Activated CD8-positive, alpha-beta T cell treated with anti-CD3 and anti-CD28 coated beads, Interleukin-2, amount 10 ng/mL, durations not matched to agents 7 days and 5 days (primary cell): ENCODE measurements at places on chromosomes 11 and 22.

DNA sequence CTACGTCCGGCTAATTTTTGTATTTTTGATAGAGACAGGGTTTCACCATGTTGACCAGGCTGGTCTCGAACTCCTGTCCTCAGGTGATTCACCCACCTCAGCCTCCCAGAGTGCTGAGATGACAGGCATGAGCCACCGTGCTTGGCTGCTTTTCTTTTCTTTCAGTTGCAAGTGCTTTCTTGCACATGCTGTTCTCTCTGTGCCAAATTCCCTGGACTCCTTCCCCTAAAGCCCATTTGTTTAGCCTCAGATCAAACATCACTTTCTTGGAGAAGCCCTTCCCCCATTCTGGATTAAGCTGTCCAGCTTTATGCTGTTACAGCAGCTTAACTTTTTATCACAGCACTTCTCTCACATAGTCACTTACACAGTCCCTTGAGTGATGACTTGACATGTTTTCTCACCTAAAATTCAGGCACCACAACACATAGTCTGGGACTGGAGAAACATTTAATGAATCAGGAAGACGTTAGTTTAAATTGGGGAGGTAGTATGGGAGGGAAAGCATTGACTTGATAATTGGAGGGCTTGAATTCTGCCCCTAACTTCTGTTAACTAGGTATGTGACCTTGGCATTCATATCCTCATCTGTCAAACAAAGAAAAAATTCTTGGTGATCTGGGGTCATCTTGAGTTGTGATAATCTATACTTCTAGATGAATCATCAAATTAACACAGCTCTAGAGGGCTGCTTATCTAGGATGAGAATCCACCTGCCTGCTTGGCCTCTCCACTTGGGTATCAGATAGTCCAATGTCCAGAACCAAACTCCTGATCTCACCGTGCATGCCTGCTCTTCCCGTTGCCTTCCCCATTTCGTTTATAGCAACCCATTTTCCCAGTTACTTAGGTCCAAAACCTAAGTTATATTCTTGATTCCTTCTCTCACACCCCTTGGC is 18.4 kb downstream of the ACO2 start:
- DNase-seq: no peak
- H3K4me1 ChIP-seq: peaks cover 11% of the 10 kb centered on the region
- H3K4me3 ChIP-seq: no peak overlapping the region

DNA sequence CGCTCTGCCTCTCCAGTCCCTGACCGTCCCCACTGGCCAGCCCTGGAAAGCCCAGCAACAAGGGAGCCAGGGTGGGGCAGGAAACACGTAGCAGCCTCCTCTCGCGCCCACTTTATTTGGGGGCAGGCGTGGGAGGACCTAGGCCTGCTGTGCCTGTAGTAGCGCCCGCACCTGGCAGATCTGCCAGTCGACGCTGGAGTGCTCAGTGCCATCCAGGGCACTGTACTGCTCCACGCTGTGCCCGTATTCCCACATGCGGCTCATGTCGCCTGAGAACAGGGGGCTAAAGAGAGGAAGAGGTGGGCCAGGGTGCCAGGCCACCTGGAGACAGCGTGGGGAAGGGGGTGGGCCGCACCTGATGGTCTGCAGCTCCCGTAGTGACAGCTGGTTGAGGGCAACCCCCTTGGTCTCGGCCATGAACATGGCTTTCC is 17.0 kb upstream of the DRICH1 start:
- no peak overlapping the region for H3K27ac ChIP-seq
- no peak overlapping the region for H3K4me3 ChIP-seq
- no peaks in the 10 kb centered on the region for H3K4me1 ChIP-seq
- H3K27me3 ChIP-seq: no peaks in the 10 kb centered on the region

GRCh38 chr22:44458044-44459020 is 39.7 kb downstream of the RTL6 start:
- no peak for DNase-seq
- H3K4me3 ChIP-seq: no peak overlapping the region
- no peaks in the 10 kb centered on the region for H3K27me3 ChIP-seq
- H3K36me3 ChIP-seq: peaks cover 9% of the 10 kb centered on the region
- H3K4me1 ChIP-seq: peaks cover 53% of the 10 kb centered on the region

GRCh38 chr11:14029971-14030920 is 67.7 kb downstream of the SPON1 start:
- H3K4me1 ChIP-seq: no peaks in the 10 kb centered on the region
- DNase-seq: no peak
- H3K27me3 ChIP-seq: peaks cover 4% of the 10 kb centered on the region
- no peak overlapping the region for H3K4me3 ChIP-seq

DNA sequence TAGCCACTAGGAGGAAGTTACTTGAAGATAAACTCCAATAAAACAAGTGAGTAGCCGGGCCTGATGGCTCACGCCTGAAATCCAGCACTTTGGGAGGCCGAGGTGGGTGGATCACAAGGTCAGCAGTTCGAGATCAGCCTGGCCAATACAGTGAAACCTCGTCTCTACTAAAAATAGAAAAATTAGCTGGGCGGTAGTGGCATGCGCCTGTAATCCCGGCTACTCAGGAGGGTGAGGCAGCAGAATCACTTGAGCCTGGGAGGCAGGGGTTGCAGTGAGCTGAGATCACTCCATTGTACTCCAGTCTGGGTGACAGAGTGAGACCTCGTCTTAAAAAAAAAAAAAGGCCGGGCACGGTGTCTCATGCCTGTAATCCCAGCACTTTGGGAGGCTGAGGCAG is 34.0 kb upstream of the CLPB start:
- H3K36me3 ChIP-seq: no peaks in the 10 kb centered on the region
- H3K27ac ChIP-seq: no peak overlapping the region
- no peak overlapping the region for H3K4me3 ChIP-seq
- H3K27me3 ChIP-seq: peaks cover 49% of the 10 kb centered on the region
- no peak for DNase-seq

GRCh38 chr22:22720201-22720723 is 75.8 kb downstream of the GGTLC2 start:
- H3K4me1 ChIP-seq: peaks cover 30% of the 10 kb centered on the region
- DNase-seq: peak; percentile 68
- H3K27ac ChIP-seq: peak overlapping the region; percentile 42
- H3K36me3 ChIP-seq: no peaks in the 10 kb centered on the region
- H3K27me3 ChIP-seq: peaks cover 16% of the 10 kb centered on the region

DNA sequence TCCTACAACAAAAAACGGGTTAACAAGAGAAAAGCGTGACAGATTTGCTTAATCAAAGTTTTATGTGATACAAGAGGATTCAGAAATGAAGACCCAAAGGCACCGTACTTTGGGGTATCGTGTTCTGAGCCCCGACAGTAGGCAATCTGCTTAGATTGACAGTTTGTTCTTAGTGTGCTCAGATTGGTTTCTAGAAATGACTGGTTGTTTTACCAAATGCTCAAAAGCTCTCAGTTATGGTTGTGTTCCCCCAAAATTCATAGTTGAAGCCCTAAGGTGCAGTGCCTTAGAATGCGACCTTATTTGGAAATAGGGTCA is 102.7 kb downstream of the RASSF10 start:
- H3K36me3 ChIP-seq: no peaks in the 10 kb centered on the region
- H3K4me3 ChIP-seq: no peak overlapping the region
- DNase-seq: no peak
- no peaks in the 10 kb centered on the region for H3K4me1 ChIP-seq
- peaks cover 19% of the 10 kb centered on the region for H3K27me3 ChIP-seq
- no peak overlapping the region for H3K27ac ChIP-seq

GRCh38 chr22:41092847-41093411 is 537 bp downstream of the EP300 start:
- H3K27me3 ChIP-seq: no peaks in the 10 kb centered on the region
- peak; percentile 48 for DNase-seq
- H3K27ac ChIP-seq: peak overlapping the region; percentile 99
- H3K4me3 ChIP-seq: peak overlapping the region; percentile 100
- H3K4me1 ChIP-seq: peaks cover 34% of the 10 kb centered on the region

GRCh38 chr11:17629113-17629512 is 82.1 kb downstream of the OTOG start:
- no peak overlapping the region for H3K27ac ChIP-seq
- DNase-seq: no peak
- H3K4me3 ChIP-seq: no peak overlapping the region

- H3K36me3 ChIP-seq: no peaks in the 10 kb centered on the region
- H3K27me3 ChIP-seq: no peaks in the 10 kb centered on the region
- H3K4me1 ChIP-seq: no peaks in the 10 kb centered on the region
- DNase-seq: no peak
These were observed 78.3 kb downstream of the SLC17A6 start for GRCh38 chr11:22416462-22416861.

DNA sequence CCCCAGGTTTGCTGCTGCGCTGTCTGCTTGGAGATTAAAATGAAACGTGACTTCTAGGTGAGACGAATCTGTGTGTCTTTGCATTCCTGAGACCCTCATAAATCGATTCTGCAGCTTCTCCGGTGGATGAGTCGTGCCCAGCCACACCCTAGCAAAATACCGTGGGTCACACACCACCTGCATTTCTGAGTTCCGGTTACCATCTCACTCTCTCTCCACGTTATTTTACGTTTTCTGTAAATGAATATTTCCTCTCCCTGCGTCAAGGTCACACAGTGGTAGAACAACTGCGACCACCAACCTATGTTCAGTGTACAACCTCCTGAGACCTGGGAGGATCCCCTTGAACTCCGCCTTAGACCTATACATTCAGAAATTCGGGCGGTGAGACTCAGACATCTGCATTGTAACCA is 1.1 kb downstream of the YWHAH start:
- H3K36me3 ChIP-seq: peaks cover 31% of the 10 kb centered on the region
- H3K27ac ChIP-seq: no peak overlapping the region
- no peaks in the 10 kb centered on the region for H3K27me3 ChIP-seq

DNA sequence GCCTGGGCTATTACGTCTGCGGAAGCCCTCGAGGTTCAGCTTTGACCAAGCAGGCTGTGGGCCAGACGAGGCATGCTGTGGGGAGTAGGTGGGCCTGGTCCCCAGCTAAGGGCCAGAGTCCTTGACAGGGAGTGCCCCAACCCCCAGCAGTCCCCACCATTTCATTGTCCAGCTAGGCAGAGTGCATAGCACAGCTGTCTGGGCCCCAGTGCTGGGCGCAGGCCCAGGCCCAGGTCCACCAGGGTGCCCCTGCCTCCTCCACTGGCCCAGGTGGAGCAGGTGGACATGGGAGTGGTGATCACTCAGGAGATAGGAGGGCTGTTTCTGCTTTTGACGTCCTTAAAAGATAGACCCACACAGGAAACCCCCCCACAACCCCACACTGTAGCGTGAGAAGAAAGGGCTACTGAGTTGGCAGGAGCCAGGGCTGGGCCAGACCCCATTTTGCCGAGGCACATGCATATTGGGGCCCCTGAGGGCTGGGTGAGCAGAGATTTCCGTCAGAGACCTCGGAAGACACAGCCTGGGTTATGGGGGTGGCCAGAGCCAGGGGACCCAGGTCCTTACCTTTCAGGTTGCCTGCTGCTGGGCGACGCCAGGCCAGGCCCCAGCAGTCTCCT is 11.7 kb upstream of the SUSD2 start:
- H3K36me3 ChIP-seq: peaks cover 45% of the 10 kb centered on the region
- H3K4me3 ChIP-seq: no peak overlapping the region
- no peaks in the 10 kb centered on the region for H3K27me3 ChIP-seq
- peaks cover 17% of the 10 kb centered on the region for H3K4me1 ChIP-seq
- DNase-seq: no peak

DNA sequence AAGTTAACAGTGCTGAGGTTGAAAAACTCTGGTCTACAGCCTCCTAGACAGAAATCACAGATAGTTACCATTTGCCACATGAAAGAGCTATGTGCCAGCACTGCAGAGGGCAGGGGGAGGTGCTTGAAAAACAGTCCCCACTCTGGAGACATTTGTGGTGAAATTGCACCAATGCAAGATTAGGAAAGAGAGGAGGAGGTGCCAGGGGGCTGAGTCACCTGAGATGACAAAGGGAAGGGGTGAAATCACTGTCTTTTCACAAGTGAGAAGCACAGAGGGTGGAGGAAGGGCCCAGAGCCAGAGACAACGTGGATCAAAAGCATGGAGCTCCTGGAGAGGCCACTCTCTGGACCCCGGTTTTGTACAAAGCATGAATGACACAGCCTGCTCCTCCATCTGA is 196.3 kb downstream of the BUD13 start:
- DNase-seq: no peak
- no peak overlapping the region for H3K4me3 ChIP-seq
- H3K36me3 ChIP-seq: no peaks in the 10 kb centered on the region
- H3K4me1 ChIP-seq: no peaks in the 10 kb centered on the region

GRCh38 chr22:50007057-50007511 is 5.5 kb downstream of the IL17REL start:
- peaks cover 7% of the 10 kb centered on the region for H3K4me1 ChIP-seq
- no peaks in the 10 kb centered on the region for H3K36me3 ChIP-seq
- no peak overlapping the region for H3K4me3 ChIP-seq

DNA sequence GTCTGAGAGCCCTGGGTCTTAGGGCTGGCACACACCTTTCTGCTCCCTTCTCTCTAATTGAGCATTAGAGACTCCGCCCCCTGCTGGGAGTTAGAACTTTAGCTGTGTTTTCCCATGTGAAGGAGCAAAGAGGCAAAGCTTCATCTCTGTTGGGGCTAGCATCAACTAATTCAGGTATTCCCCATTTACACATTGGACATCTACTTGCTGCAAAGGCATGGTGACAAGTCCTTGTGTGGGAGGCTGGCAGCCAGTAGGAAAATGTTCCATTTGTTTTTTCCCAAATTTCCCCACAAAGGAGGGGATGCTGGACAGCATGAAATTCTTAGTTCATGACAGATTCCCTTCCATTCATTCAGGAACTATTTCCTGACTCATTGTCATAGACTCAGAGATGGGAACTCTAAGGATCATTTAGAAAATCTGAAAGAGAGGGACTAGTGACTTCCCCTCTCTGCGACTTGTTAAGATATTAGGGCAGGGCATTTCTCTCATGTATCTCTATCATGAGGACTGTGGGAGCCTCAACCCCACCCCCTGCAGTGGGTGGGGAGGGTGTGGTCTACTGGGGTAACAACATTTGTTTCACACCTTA is 3.6 kb downstream of the CD44 start:
- DNase-seq: peak; percentile 75
- peaks cover 74% of the 10 kb centered on the region for H3K36me3 ChIP-seq
- peaks cover 72% of the 10 kb centered on the region for H3K4me1 ChIP-seq
- H3K27ac ChIP-seq: peak overlapping the region; percentile 66

- H3K4me3 ChIP-seq: no peak overlapping the region
- H3K4me1 ChIP-seq: no peaks in the 10 kb centered on the region
- no peaks in the 10 kb centered on the region for H3K36me3 ChIP-seq
- DNase-seq: no peak
- H3K27ac ChIP-seq: no peak overlapping the region
These were observed 89.4 kb upstream of the CLMP start for GRCh38 chr11:123284454-123284853.

DNA sequence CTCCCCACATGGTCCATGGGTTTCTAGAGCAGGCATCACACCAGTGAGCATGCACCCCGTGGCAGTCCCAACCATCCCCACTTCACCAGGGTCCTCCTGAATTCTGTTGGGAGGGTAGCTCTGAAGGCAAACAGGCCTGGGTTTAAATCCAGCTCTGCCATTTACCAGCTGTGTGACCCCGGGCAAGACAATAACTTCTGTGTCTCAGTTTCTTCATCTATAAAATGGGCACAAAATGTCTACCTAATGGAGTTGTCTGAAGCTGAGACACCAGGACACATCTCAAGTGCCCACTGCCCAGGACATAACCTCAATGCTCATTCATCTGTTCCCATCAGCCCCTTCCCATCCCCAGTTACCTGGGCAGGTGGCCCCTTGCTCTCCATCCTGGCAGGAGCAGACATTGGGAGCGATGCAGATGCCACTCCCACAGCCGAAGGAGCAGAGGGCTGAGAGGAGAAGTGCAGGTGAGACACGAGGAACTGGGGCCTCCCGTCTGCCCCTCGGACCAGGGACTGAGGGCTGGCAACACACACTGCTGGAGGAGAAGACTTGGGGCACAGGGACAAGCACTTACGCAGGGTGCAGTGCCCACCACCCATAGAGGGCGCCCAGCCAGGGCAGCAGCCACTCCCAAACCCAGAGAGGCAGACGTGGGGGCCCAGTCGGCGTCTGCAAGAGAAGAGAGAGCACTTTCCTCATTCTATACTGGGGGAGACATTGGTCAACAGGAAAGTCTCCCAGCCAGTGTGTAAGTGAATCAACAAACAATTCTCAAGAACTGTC is 4.0 kb downstream of the VWCE start:
- no peak overlapping the region for H3K4me3 ChIP-seq
